ENCODE measurements at places on chromosomes 3 and 15.
A peak's percentile ranks its signal among the peaks of the same experiment; 100 is the strongest.

DNA sequence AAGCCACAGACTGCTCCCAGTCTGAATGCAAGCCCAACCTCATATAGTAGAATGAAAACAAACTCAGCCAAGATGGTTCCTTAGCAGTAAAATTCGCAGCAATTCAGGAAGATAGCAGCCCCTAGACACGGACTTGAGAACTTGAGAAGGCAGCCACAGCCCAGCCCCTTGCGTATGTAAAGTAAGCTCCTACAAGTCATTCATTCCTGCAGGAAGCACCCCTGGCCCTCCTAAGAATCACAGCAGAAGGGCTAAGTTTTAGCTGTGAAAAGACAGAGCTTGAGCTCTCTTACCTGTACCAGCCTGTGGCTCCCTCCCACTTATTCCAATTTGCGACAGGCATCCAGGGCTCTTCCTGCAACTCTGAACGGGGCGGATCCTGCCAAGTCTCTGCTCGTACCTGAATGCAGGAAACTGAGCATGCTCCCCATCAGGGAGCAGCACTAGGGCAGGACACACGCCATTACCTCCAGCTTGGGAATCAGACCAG lies 136.4 kb downstream of the MAGI1 start:
- DNase-seq, result no peak

- no peak for DNase-seq
Observed at GRCh38 chr3:13077431-13078162, 4.4 kb upstream of the IQSEC1 start.

DNA sequence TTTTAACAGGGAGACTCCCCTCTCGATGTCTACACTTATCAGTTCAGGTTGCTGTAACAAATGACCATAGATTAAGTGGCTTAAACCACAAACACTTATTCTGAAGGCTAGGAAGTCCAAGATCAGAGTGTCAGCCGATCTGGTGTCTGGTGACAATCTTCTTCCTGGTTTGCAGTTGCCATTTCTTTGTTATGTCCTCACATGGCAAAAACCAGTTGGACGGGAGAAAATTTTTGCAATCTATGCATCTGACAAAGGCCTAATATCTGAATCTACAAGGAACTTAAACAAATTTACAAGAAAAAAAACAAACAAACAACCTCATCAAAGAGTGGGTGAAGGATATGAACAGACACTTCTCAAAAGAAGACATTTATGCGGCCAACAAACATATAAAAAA lies 116.9 kb upstream of the FOXB1 start:
- DNase-seq, result no peak

DNA sequence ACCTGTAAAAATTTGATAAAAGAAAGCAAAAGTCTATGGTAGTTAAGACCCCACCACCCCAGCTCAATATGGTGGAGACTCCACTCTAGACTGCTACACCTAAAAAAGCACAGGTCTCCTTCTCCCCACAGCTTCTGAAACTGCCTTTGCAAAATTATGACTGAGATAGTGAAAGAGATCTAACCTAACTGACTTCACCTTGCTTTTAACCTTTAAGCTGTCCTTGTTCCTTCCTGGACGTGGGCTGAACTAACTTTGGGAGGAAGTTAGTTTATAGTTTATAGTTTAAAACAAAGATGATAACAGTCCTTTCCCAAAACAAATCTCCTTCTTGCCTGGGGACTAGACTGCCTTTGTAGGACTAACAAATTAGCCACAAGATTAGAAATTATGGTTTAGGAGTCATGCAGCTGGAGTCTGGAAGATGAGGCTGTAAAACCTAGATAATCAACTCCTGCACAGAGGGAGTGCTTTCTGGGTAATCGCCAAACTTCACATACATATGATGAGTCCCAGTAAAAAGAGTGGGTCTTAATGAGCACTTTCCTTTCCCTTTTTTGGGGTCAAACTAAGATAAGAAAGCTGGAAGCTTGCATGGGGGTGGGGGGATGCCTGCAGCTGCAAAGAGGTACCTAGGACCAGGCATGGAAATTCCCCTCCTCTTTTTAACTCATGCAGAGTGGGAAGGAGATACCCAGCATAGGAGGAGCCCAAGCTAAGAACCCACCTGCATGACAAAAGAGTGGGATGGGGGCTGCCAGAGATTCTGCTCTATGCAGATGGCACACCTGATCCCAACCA lies 17.5 kb downstream of the CCR8 start:
- DNase-seq, result no peak

DNA sequence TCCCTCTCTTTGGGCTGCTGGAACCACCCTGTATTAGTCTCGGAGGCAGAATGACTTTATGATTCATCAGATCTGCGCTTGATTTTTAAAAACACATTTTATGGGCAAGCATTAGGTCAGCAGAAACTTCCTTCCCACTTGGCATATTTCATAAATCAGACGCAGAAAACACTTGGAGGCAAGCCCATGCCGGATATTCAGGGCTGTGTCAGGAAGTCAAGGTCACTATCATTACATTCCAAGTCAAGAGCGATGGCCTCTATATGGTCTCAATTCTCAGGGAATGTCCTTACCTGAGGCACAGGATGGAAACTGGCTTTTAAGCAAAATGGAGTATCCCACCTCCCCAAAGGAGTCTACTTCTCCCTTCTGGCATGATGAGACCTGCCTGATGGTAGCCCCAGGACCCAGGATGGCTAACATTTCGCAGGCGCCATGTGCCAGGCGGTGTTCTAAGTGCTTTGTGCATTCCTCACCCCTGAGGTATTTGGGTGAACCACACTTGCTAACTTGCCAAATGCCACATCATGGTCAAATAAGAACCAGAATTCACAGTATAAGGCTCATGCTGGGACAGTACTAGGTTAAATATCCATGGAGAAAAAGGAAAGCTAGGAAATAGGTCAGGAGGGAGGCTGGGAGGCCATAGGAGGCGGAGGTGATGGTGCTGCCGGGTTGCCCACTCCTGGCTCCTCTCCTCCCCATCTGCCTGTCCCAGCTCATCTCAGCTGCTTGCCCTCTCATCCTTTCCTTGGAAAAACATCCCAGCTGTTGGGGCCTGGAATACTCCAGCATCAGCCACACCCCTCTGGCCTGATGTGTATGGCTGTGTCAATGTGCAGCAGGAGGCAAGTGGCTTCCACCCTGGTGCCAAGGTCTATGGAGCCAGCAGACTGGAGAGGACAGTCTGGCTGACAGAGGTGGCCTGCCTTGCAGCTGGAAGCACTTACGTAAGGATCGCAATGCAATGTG lies 18.8 kb downstream of the BCL2L10 start:
- no peak for DNase-seq

- no peak for DNase-seq
Observed at GRCh38 chr3:21534462-21534861, 216.5 kb downstream of the ZNF385D start.

GRCh38 chr15:29913528-29914135 lies 91.4 kb upstream of the TJP1 start:
- DNase-seq, result no peak

GRCh38 chr15:71451130-71451529 lies 335.9 kb downstream of the THSD4 start:
- no peak for DNase-seq

DNA sequence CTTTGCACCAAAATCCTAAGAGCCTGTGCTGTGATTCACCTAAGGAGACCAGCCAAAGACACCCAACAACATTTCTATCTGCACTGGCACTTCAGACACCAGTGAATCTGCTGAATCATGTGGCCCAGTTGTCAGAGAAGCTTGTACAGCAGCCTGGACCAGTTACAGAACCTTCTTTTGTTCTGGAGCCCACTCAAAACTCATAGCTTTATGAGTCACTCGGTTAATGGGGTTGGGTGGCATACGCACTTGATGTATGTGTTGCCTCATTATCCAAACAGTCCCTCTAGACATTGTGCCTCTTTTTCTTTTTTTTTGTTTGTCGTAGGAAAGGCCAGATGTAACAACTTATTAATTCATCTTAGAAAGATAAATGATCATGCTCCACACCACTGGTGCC lies 25.6 kb upstream of the GOLGA6L2 start:
- DNase-seq, result no peak

DNA sequence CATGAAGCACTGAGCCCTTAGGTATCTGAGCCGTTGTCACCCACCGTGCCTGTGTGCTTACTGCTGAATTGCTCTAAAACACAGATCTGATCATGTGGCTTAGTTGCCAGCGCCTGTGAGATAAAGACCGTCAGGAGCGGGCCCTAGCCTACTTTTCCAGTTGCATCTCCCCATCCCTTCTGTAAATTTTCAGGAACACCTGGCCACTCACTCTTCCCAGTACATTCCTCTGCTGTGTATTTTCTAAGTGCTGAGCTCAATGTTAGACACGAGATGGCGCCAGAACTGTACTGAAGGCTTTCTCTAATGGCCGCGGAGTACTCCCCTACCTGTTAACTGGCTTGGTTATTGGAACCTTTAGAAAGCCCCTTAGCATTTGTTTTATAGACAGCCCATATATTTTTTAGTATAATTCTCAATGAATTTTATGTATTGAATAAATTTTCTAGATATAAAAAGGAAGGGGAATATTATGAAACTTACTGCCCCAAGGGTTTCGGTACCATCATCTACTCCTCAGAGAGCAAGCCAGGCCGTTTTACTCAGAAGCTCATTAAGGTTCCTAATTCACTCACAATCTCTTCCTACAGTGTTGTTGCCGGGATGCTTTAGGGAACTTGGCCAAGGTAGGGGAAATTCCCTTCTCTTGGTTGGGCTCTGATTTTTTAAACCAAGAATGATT lies 16.7 kb upstream of the WNT7A start:
- DNase-seq, result no peak

- peak; percentile 38 for DNase-seq
Observed at GRCh38 chr3:39809181-39809994, at the start of gene MYRIP. TSS of gene MYRIP (plus strand) at chr3:39809609. CDS start at chr3:39900817, 91,208 bp downstream.
